RPMI7951 (cell line): ENCODE measurements at places on chromosomes 2 and 18. TPM values are rescaled to one million over a fixed set of nuclear protein-coding genes. Genes with fewer than 3 reads are reported as not detected.

Gene SP100
- total RNA-seq: 127 and 129 TPM in 2 replicates

Gene NEB
- total RNA-seq: under 0.01 and 0.10 TPM in 2 replicates

Gene INO80B
- total RNA-seq: 15.5 and 27.3 TPM in 2 replicates

Gene HPCAL1
- 273 and 343 TPM in 2 replicates for total RNA-seq

Gene FBXO41
- total RNA-seq: 0.98 and 1.1 TPM in 2 replicates

Gene CPO
- total RNA-seq: not detected in 2 replicates

Gene MDH1
- 343 and 387 TPM in 2 replicates for total RNA-seq

Gene NOSTRIN
- total RNA-seq: 0.20 TPM in 1 of 2 replicates, not detected in the other

Gene ASPRV1
- total RNA-seq: 0.12 and 0.68 TPM in 2 replicates

Gene C18orf54
- 7.6 and 10.1 TPM in 2 replicates for total RNA-seq

Gene NEU2
- total RNA-seq: not detected in 2 replicates
